Metanephros (tissue), 2 donors: ENCODE measurements at places on chromosomes 2 and 18. TPM values are rescaled to one million over a fixed set of nuclear protein-coding genes. Genes with fewer than 3 reads are reported as not detected.

RAPGEF4 gene
- 17.5 TPM for total RNA-seq

CHRND gene
- total RNA-seq = 5.5 TPM

HK2 gene
- 18.7 TPM for total RNA-seq

ANKRD53 gene
- 0.41 TPM for total RNA-seq

ARHGEF4 gene
- 6.7 TPM for total RNA-seq

TRIM54 gene
- total RNA-seq = 10.4 TPM

DOK6 gene
- total RNA-seq = 15.8 TPM

ZNF512 gene
- total RNA-seq = 44.4 TPM

ASB18 gene
- 2.0 TPM for total RNA-seq

TSPYL6 gene
- not detected for total RNA-seq

CTNNA2 gene
- total RNA-seq = 2.3 TPM

INHBB gene
- total RNA-seq = 0.82 TPM

SULT1C2 gene
- total RNA-seq = 47.5 TPM

ITPRIPL1 gene
- 3.2 TPM for total RNA-seq

RIT2 gene
- total RNA-seq = 0.35 TPM

GALNT5 gene
- 0.70 TPM for total RNA-seq

CXCR4 gene
- total RNA-seq = 58.4 TPM

SLC9A4 gene
- 12.9 TPM for total RNA-seq
